Activated CD8-positive, alpha-beta memory T cell treated with anti-CD3 and anti-CD28 coated beads for 24 hours (primary cell): ENCODE measurements at places on chromosomes 5 and 9.

DNA sequence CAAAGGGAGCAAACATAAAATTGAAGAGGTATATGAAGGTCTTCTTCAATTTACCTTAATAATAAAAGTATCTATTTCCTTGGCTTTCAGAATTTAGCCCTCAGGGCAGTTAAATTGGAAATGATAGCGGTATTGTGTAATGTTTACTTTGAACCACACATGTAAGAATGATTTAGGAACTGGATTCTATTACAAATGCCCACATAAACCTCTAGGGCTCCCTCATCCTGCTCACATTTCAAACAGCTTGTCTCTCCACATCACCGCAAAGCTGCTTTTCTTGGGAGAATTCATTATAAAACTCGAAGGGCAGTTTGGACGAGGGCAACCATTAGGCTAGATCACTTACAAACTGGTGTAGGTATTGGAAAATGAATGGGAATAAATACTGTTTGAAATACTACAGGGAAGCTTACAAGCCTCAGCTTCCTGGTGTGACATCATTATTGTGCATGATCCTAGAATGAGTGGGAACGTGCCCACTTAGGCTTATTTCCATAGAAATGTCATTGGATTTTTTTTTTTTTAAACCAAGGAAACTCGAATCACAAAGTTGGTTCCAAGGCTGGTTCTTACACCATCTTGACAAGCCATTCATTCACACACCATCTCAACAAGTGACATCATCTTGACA, 47.3 kb downstream of the MTRR start:
- no peak for DNase-seq

DNA sequence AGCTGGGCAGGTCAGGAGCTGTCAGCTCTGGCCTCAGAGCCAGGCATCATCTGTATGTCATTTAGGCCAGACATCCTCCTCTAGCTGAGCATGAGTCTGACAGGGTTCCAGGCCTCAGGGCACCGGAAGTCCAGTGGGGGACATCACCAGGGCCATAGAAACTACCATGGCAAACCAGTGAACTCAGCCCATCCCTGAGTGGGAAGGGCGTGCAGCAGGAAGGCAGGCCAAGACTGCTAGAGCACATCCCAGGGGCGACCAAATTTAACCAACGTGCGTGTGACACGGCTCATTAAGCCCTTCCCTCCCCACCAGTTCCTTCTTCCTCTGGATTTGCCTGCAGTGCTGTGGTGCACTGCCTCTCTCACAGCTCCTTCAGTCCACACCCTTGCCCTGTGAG, 75.9 kb downstream of the COL27A1 start:
- no peak for DNase-seq

DNA sequence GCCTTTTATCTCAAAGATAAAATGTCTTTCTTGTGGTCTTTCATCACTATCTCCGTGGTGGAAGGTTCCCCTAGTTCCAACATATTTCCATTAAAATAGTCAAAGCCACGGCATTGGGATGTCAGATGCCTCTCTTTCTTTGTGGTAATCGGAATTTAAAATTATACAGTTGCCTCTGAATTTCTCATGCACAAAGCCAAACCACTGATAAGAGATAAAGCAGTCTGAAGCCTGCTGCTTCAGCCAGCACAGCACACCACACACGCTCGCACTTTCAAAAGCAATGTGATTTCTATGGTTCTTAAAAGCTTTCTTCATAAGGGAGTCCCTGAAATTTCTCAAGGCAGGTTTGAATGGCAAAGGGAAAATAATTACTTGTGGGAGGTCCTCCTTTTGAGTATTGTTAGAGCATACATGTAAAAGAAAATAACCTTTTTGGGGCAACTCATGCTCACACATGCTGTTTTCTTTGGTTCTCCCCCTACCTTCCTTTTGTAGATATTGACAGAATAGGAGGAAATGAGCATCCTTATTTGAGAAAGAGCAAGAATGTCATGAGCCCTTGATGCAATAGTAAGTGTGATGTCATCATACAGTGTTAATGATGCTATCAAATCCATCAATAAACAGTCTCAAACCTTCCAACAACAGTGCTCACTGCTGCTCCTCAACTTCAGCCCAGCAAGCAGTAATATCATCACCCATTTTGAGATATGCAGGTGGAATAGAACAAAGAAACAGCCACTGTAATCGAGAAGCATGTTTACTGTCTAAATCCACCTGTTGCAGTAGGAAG, 85.7 kb upstream of the PPP1R2B start:
- DNase-seq, result no peak

GRCh38 chr5:74877624-74878304, 11.6 kb upstream of the FAM169A start:
- no peak for DNase-seq

DNA sequence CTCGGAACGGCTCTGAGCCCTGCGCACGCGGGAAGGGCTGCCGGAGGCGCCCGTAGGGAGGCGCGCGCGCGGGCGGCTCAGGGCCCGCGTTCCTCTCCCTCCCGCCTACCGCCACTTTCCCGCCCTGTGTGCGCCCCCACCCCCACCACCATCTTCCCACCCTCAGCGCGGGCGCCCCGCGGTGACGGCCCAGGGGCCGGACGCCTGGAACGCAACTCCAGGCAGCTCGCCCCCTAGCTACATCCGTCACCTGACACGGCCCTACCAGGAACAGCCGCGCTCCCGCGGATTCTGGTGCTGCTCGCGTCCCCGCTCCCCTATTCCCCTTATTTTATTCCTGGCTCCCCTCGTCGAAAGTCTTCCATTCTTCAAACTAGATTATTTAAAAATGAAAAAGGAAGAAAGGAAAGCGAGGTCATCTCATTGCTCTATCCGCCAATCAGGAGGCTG, at the start of gene CDKN2B-AS1:
Gene CDKN2B-AS1, plus strand, starts transcription at position 236 of the 450 bp plus-strand sequence.
- peak; percentile 72 for DNase-seq

GRCh38 chr5:37889612-37890317, 49.9 kb upstream of the GDNF start:
- DNase-seq, result no peak

GRCh38 chr9:108854641-108855528, 901 bp downstream of the ACTL7B start:
- no peak for DNase-seq

GRCh38 chr5:11528720-11529119, 375.5 kb downstream of the CTNND2 start:
- DNase-seq, result no peak

DNA sequence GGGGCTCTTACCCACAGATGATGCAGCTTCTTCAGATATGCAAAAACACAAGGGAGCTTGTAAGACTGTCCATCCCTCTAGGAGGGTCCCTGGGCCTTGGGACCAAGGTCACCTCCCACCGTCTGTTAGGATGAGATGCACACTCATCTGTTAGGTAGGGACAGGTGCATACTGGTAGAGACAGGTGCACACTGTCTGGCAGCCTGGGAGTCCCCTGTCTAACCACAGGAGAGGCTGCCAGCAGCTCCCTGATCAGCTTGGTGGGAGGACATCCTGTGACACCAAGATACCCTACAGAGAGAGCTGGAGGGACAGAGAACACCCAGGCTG, 13.2 kb downstream of the TSPAN17 start:
- no peak for DNase-seq

DNA sequence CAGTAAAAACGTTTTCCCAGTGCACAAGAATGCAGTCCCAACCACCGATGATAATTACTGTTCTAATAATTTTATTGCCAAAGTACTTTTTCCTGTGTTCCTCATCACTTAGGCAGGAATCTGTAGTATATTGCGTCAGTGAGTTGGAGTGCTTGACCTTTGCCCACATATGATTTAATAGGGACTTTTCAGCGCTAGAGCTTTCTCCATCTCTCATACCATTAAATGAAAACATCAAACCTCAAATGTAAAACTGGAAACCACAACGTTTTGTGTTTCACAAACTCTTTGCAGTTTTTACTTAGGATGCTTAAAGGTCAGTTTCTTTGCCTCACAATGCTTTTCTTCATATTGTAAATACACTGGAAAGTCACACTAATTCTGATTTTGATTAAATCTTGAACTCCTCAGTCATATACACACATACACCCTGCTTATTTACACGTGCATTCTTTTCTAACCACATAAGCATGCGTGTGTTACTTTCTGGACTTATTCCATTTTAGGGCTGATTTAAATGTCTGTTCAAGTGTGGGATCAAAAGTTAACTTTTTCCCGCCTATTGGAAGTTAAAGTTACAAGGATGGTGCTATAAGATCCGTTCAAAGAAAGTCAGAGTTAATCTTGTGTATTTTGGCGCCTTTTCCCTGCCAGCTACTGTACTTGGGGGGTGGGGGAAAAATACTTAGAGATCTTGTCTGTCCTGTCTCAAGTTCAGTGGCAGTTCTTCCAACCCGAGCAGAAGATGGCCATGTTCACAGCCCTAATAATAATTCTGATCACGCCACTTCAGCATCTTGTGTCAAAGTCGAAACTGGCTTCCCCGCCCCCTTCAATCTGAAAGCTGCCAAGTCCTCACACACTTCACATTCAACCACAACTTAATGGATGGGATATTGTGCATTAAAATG, 6.6 kb upstream of the NFIB start:
- DNase-seq, result no peak

GRCh38 chr9:94791435-94791834, 64.9 kb downstream of the AOPEP start:
- DNase-seq, result no peak

GRCh38 chr5:138385660-138386059, 33.2 kb downstream of the KDM3B start:
- DNase-seq, result no peak

GRCh38 chr9:137268538-137269201, 8.9 kb upstream of the TOR4A start:
- DNase-seq, result no peak

GRCh38 chr5:94422812-94423211, 195.6 kb downstream of the KIAA0825 start:
- DNase-seq, result no peak

GRCh38 chr5:96595300-96596090, 66.7 kb upstream of the CAST start:
- no peak for DNase-seq

DNA sequence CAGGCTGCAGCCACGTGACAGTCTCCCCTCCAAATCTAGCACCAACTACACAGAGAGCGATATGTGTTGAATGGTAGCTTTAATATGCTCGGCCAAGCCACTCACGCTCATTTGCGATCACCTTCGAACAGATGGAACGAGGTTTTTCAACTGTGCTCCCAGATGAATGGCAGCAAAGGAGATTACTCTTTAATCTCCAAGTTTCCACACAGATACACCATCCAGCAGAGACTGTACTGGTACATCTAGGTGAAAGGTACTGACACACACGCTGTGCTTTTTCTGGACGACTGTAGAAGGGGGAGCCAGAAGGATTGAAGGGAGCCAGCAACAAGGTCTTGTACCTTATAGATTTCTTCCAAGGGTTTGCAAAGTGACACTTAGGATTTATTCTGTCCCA, 263.9 kb downstream of the NR3C1 start:
- DNase-seq, result no peak

DNA sequence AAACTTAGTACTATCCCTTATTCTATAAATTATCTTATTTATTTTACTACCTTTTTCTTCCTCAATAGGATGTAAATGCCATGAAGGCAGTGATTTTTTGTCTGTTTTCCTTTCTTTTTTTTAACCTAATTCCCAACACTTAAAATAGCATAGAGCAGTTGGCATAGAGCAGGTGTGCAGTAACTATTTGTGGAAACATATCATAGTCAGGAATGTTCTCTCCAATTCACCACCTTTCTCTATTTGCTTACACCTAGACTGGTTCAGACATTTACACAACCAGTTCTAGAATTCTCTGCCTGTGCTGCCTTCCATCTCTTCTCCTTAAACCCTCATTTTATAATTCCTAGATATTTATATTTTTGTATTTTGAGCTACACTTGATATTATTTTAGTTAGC, 49.6 kb downstream of the IL31RA start:
- DNase-seq, result no peak

DNA sequence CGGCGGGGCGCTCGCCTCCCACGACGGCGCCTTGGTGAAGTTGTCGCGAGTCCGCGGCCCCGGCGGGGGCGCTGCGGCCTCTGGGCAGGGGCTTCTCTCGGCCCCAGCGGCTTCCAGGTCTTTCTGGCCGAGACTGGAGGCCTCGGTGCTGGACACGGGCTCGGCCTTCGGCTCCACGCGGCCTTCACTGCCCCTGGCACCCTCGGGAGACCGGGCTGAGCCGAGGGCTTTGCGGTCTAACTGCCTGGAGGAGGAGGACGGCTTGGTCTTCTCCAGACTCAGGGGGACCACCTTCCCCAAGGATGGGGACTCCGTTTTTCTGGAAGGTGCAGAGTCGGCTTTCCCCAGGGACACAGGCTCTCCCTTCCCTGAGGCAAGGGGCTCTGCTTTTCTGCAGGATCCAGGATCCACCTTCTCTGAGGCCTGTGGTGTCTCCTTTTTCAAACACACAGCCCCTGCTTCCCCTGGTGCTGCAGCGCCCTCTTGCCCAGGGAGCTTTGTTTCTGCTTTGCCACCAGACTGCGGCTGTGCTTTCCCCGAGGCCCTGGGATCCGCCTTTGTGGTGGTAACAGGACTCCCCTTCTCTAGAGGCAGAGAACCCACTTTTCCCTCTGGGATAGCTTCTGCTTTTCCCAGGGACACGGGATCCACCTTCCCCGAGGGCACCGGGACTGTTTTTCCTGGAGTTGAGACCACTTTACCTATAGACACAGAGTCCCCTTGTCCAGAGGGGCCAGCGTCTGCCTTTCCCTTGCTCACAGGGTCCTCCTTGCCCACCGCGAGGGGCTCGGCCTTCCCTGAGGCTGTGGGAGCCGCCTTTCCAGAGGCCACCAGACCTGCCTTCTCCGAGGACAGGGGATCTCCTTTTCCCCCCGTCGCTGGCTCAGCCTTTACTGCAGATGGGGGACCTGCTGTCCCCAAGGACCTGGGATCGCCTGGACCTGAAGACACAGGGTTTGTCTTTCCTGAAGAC, 12.3 kb downstream of the GPRIN1 start:
- DNase-seq, result no peak

DNA sequence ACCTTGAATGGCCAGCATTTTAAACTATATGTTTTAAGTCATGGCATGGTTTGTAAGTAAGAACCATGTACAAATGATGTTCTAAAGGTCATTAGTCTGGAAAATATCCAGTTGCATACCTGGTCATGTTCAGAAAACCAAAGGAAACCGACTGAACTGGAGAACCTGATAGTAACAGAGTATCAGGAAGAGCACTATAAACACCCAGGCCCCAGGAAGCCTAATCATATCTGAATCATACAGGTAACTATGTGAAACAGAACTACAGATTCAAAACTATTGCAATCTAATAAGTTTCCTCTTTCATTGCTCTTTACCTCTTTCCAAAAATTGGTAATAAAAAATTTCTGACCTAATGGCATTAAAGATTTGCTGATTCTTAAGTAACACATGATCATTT, 500.3 kb downstream of the ARHGEF28 start:
- DNase-seq, result no peak

DNA sequence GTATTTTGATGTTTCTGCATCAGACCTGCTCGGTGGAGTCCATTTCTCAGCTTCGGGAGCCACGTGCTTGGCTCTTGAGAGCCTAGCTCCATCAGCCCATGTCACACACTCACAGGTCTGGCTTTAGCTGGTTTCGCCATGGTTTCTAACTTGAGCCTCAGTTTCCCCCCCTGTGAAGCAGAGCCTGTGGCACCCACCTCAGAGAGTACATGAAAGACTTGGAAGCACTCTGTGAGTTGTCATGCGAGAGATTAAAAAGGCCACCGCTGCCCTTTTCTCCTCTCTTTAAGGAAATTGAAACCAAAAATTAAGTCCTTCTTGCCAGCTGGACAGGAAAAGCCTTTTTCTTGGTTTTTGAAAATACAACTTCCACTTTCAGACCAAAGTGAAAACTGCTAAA, 8.8 kb downstream of the TENT4A start:
- no peak for DNase-seq

GRCh38 chr9:69097064-69097463, 61.5 kb downstream of the FXN start:
- no peak for DNase-seq

- no peak for DNase-seq
Observed at GRCh38 chr5:103360475-103360874, 101.9 kb downstream of the MACIR start.

GRCh38 chr9:98881836-98882568, 61.7 kb upstream of the COL15A1 start:
- peak; percentile 3 for DNase-seq
